ENCODE measurements at places on chromosomes 1 and 21. TPM values are rescaled to one million over a fixed set of nuclear protein-coding genes. Genes with fewer than 3 reads are reported as not detected.

DNA sequence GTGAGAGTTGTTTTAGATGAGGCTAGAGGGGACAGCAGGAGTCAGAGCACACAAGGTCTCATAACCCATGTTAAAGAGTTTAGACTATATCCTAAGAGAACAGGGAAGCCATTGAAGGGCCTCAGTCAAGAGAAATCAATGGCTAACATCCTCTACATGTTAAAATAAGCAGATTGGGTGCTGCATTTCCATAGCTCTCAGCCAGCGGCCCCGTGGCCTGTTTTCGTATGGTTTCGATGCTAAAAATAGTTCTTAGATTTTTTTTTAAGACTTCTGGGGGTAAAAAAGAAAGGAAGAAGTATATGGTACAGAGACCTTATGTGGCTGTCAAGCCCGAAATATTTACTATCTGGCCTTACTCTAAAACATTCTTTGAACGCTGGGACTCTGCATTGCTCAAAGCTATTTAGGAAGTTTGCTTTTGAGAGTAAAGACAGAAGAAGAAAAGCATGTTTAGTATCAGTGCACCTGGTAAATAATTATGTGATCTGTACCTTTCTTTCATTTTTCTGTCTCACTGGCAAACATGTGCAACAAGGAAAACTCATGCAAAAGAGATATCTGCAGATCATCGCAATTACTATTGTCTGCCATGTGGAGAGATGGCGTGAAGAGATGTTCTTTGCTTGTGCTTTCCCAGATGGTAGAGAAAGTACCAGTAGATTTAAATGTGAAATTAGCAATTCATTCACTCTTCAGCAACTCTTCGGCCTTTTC is 8.4 kb downstream of the PDIK1L start:
- H3K36me3 ChIP-seq: peaks cover 2% of the 10 kb centered on the region
- no peaks in the 10 kb centered on the region for H3K4me1 ChIP-seq
- no peak for DNase-seq
- H3K27me3 ChIP-seq: no peaks in the 10 kb centered on the region
- H3K4me3 ChIP-seq: no peak overlapping the region

Gene NDUFS2
- 170 TPM for polyA plus RNA-seq

Gene TM2D1
- polyA plus RNA-seq: 29.9 TPM

DNA sequence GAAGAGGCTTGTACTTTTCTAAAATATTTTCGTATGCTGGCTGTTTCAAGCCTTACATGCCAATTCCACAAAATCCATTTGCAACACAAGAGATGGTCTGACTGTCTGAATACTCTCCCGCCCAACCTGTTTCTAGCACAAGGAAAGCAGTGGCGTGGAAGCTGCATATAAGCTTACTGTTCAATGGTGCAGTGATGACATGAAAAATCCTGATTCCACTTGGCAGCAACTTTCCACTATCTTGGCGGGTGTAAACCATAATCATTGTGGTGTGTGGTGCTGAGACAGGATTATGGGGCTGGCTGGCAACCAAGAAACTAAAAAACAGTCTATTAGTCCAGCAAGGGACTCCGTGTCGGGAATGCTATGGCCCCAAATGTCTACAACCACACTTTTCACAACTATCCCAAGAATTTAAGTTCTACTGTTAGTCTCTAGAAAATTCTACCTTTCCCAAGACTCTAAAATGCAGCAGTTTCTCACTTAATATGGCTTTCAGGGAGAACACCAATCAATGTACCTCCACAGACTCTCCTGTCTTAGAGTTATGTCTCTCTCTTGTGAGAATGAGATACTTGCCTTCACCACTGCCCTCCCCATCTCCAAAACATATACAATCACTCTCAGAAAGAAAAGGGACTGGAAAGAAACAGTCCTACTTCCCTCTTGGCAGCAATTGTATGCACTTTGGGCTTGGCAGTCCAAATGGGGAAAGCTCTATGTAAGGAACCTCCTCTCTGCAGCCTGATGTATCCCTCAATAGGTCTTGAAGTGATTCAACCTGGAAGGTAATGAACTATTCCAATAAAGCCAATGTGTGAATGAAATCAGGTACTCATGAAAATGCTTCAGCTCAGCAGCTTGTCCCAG is 9.5 kb downstream of the COLGALT2 start:
- no peaks in the 10 kb centered on the region for H3K36me3 ChIP-seq
- H3K4me1 ChIP-seq: no peaks in the 10 kb centered on the region
- peaks cover 19% of the 10 kb centered on the region for H3K27me3 ChIP-seq
- H3K27ac ChIP-seq: no peak overlapping the region
- DNase-seq: no peak

Gene HSD3B2
- polyA plus RNA-seq: 2.8 TPM

Gene CGN
- 201 TPM for polyA plus RNA-seq

DNA sequence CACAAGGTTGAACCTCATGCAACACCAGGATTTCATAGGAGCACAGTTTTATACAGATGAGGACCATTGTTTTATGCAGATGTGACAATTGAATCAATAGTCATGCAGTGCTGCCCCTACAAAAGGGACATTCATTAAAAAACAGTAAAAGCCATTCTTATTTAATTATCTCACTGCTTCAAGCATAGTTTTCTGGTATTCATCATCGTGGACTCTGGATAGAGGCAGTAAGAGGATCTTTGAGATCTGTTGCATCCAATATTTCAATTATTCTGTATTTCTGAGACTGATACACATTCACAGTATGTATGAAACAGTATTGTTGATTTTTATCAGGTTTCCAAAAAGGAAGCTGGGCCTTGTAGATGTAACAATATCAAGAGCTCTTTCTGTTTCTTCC is 237.6 kb downstream of the RYR2 start:
- H3K4me1 ChIP-seq: no peaks in the 10 kb centered on the region
- no peaks in the 10 kb centered on the region for H3K36me3 ChIP-seq
- H3K4me3 ChIP-seq: no peak overlapping the region
- H3K27me3 ChIP-seq: no peaks in the 10 kb centered on the region
- H3K27ac ChIP-seq: no peak overlapping the region

DNA sequence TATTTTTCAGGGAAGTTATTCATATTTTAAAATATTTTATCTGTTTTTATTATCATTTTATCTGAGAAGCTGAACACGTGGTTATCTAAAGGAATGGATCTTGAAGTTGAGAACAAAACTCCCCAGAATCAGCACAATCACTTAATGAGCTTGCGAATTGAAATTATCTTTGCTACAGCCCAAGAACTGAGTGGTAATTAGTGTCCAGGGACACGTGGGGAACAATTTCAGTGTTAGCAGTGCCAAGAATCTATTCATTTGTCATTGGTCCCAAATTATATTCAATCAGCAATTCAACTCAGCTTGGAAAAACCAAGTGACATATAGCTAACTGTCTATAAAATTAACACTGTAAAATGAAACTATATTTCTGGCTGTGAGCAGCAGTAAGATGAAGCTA is 197.6 kb upstream of the UBE2U start:
- no peak for DNase-seq
- H3K4me3 ChIP-seq: no peak overlapping the region
- H3K4me1 ChIP-seq: no peaks in the 10 kb centered on the region
- H3K27me3 ChIP-seq: no peaks in the 10 kb centered on the region

GRCh38 chr1:176885751-176886150 is 278.8 kb downstream of the ASTN1 start:
- DNase-seq: no peak
- no peaks in the 10 kb centered on the region for H3K4me1 ChIP-seq
- no peak overlapping the region for H3K4me3 ChIP-seq
- no peak overlapping the region for H3K27ac ChIP-seq
- no peaks in the 10 kb centered on the region for H3K36me3 ChIP-seq

- no peaks in the 10 kb centered on the region for H3K27me3 ChIP-seq
- DNase-seq: no peak
- no peaks in the 10 kb centered on the region for H3K4me1 ChIP-seq
- peak overlapping the region; percentile 85 for H3K4me3 ChIP-seq
Measured at GRCh38 chr1:236282425-236282716, 613 bp upstream of the ERO1B start.

Gene ATP5PO
- polyA plus RNA-seq: 206 TPM

Measured in small intestine (tissue), 16 donors.